ENCODE measurements at places on chromosomes 6 and 20.

GRCh38 chr6:340186-340955, 48.1 kb downstream of the DUSP22 start:
- DNase-seq = no peak

DNA sequence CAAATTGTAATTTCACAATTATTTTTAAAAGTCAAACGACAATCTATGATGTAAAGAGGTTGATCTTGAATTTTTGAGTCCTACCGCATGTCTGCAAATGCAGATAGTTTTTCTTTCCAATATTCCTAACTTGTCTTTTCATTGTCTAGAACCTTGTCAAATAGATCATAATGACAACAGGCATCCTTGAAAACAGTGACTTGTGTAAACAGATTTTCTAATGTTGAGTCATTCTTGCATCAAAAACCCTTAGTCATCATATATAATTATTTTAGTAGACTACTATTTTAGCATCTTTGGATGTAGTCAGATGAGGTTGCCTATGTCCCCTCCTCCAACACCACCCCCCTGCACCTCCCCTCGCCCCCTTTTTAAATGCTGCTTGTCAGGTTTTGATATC, 43.8 kb downstream of the BMP6 start:
- DNase-seq = no peak

- no peak for DNase-seq
These were observed 10.0 kb downstream of the CITED2 start for GRCh38 chr6:139364302-139364981.

DNA sequence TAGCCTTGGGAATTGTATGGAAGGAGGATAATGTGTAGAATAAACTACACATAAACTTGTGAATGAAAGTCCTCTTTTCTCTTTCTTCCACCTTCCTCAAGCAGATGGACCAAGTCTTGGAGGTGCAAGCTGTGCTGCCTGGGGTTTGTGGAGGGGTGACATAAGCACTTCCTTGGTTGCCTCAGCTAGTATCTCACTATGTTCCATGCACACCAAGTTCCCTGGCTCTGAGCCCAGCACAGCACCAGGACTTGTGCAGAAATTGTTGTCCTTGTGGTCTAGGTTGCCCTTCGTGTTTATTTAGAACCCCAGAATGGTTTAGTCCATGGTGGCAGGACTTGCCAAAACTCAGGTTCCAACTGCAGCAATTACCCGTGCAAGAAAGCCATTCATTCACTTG, 110.3 kb downstream of the MEI4 start:
- DNase-seq = no peak

- DNase-seq = no peak
These were observed 341.2 kb downstream of the CDKAL1 start for GRCh38 chr6:20875369-20875963.

DNA sequence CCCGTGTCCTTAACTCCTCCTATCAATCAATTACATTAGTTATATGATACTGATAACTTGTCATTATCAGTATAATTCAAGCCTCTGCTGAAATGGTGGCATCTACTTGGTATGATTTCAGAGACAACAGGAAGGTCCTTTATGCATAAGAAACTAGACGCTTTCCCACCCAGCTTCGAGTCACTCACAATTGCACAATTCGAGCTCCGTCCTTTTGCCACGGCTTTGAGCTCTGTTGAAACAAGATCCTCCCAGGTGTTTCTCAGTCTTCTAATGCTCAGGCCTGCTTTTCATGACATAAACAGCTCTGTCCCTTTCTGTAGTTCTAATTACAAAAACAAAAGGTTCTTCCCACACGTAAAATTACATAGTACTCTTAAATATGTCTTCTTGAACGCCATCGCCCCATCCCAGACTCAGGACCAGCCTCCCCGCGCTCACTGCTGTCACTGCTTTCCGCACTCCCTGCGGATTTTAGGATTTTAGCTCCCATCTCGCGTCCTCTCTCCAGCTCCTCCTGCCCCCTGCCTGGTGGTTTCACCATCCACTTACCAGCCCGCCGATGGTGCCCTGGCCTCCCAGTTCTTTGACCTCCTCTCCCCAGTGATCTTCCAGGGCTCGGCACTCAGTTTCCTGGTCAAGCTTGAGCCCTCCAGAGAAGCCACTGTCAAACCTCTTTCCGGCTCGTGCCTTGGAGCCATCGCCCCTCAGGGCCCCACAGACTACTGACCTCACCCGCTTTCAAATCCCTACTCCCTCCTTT, 23.2 kb upstream of the PNPLA1 start:
- DNase-seq = no peak

DNA sequence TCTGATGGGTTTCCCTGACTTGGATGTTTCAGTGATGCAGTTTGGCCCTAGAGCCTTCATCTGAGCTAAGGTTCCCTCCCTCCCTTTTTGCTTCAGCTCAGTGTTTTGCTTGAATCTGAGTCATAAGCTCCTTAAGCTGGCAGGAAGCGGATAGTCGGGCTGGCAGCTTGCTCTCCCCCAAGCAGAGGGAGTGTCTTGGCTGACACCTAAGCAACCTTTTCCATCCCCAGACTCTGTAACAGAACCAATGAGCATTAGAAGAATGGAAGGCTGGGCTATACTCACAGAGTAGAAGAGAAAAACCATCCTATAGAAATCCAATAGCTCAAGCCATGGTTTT, 98.3 kb downstream of the HAO1 start:
- no peak for DNase-seq

DNA sequence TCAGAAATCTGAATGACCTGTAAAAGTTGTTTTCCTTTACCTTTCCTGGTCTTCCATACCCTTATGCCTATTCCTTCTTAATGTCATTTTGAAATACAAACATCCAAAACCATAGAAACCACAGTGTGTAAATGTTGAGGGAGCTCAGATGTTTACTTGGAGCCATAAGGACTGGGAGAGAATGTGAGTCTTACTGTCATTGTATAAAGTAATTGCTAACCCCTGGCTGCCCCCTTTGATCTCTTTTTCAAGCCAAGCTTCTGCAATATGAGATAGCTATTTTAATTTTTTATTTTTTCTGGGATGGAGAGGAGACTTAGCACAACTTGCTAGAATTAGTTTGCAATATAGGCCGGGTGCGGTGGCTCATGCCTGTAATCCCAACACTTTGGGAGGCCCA, 124.4 kb upstream of the AKIRIN2 start:
- no peak for DNase-seq

- no peak for DNase-seq
These were observed 34.0 kb upstream of the GABRR1 start for GRCh38 chr6:89251170-89251569.

DNA sequence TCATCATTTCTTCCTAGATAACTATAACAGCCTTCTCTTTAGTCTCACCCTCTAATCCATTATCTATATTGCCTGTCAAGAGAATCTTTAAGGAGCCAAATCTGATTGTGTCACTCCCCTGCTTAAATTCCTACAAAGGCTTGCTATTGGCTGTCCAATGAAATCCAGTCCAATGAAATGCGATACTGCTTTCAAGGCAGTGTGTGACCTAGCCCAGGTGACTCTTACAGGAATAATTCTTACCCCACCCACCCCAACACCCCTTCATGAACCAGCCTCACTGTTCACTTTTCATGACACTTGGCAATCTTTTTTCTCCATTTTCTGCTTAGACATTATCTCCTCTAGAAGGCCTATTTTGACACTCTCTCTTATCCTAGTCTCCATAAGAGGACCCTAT, 163.3 kb upstream of the MARCKS start:
- DNase-seq = no peak

DNA sequence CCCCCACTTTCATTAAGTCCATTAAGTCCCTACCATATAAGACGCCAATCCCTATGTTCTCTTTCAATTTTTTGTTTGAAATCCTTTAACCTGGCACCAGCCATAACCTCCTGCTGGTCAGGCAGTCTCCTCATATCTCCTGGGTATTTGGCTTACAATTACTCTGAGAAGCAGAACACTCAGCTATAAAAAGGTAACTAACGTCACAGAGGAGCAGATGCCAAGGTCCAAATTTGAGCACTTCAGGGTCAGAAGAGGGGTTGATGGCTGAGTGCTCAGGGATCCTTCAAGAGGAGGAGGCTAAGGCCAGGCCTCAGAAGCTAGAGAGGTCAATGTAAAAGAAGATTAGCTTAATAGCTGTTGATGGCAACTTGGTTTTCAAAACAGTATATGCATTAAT, 22.3 kb upstream of the RCAN2 start:
- no peak for DNase-seq

DNA sequence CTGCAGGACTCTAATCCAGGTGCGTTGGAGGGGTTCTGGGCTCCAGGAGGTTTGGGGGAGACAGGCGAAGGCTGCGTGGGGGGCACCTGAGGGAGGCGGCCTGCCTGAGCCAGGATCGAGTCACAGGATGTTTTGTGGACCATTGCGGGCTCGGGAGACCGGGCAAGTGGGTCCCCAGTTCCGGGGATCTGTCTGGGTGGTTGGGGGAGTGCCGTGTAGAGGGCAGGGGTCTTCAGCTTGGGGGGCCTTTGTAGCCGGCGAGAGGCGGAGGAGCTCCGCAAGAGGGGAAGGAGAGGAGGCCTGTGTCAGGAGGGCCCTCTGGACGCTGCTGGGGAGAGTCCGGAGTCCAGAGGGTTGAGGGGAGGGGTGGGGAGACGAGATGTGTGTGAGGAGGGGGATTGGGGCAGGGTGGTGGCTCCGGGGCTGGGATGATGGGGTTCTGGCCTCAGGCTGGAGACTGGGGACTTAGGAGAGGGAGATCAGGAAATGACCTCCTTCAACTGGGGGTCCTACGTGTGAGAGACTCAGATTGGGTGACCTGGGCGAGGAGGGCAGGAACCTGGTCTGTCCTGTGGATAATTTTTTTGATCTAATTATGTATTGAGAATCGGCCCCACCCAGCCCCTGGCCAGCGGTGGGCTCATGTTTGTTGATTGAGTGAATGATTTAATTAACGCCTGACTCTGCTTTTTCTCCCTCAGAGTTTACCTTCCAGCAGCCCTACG, 505 bp downstream of the SNAI1 start:
- no peak for DNase-seq

DNA sequence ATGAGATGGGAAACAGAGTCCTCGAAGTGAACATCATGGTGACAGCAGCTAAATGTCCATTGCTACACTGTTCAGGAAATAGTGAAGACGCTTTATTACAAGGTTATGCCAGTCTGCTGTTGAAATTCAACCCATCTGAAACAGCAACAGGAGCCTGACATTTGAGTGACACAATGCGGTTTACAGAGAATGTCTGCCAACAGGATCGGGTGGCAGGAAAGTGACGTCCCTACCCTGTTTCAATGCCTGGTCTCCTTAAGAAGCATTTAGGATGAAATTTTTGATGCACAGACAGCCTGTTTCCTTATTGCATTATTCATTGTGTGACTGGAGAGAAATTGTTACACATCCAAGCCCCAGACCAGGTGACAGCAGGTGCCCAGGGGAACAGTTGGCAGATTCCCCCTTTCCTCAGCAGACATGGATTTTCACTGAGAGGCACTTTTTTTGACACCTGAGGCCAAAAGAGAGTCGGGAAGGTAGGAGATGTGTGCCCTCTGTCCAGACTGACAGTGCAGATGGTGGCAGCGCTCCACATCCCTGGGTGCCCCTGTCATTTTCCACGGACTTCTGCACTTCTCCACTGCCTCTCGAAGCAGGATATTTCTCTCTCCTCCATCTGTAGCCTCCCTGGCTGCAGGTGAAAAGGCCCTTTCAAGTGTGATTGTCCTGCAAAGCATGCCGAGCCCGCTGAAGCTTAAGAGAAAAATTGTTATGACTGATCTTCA, 87.9 kb downstream of the BFSP1 start:
- no peak for DNase-seq

DNA sequence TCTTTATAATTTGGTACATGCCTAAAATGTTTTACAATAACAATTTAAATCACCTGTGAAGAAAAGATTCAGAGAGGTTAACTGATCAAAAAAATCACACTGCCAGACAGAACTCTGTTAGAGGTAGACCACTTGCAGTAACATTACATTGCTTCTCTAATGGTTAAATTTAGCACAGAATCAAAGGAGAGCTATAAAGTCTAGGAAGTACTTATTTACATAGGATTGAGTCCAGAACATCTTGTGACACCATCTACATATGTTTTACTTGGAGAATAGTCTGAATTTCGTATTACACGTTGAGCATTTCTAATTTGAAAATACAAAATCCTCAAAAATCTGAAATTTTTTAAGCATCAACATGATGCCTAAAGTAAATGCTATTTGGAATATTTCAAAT, 17.2 kb upstream of the TBC1D20 start:
- no peak for DNase-seq

DNA sequence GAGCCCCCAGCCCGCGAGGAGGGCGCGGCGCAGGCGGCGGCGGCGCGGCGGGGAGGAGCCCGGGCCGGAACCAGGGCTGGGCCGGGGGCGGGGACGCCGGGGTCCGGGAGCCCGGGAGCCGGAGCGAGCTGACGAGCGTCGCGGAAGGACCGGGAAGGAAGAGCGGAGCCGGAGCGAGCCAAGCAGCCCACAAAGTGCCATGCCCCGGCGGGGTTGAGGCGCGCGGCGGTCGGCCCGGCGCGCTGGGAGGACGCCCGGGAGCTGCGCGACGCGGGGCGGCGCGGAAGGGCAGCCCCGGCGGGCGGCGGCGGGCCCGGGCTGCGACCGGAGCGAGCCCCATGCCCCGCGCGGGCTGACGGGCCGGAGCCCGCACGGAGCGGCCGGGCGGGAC, 289 bp downstream of the FOXP4 start:
- DNase-seq = peak; percentile 38

GRCh38 chr6:100627911-100628758, 163.4 kb upstream of the SIM1 start:
- no peak for DNase-seq

GRCh38 chr6:142376800-142377496, 75.1 kb downstream of the ADGRG6 start:
- no peak for DNase-seq

- DNase-seq = no peak
These were observed 37.3 kb upstream of the TOP1 start for GRCh38 chr20:40991181-40991889.

- DNase-seq = no peak
These were observed 88.6 kb downstream of the LIN28B start for GRCh38 chr6:105045526-105045925.

DNA sequence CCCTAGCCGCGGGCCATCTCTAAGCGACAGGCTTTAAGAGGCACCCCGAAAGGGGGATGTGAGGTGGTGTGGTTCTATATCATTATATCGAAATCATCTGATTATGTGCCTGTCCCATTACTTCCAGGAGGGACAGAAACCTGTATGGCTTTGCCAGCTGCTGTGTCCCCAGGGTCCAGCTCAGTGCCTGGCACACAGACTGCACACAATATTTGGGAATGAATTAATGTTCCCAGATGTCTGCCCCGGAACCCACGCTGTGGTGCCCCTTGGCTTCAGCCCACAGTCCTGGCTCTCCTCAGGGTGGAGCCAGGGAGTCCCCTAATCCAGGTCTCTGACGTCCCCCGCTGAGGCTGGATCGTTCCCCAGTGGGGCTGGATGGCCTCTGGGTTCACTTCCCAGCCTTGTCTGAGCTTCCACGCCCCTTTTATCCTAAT, 8.9 kb upstream of the AHCY start:
- DNase-seq = no peak

Data from T follicular helper cell (primary cell).